ENCODE measurements at places on chromosomes 7 and 10. TPM values are rescaled to one million over a fixed set of nuclear protein-coding genes. Genes with fewer than 3 reads are reported as not detected.

The ZNF467 gene
- not detected for total RNA-seq

The LIPK gene
- total RNA-seq: not detected

The ARHGEF35 gene
- 3.6 TPM for total RNA-seq

The GIMAP5 gene
- total RNA-seq: 46.7 TPM

The CALN1 gene
- total RNA-seq: not detected

The NPFFR1 gene
- total RNA-seq: not detected

The SLC18A3 gene
- total RNA-seq: 0.32 TPM

The NANOS1 gene
- 0.90 TPM for total RNA-seq

DNA sequence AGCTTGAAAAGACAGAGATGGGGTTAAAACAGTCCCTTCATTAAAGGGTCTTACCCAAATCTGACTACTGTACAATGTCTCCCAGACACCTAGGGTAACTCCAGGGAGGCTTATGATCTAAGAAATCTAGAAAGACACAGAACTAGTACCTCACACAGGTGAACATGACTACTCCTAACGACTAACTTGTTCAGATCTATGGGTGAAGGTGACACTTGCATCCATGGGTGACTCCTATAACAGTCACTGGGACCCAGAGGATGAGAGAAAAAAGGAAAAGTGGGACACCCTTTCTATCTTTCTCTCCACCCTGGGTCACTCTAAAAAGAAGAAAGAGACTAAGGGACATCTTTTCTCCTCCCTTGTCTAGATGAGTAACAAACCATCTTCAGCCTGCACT lies 19.2 kb downstream of the AKR1C8 start:
- H3K36me3 ChIP-seq: peaks cover 3% of the 10 kb centered on the region
- DNase-seq: no peak
- H3K4me1 ChIP-seq: peaks cover 7% of the 10 kb centered on the region
- H3K27me3 ChIP-seq: no peaks in the 10 kb centered on the region

- H3K4me1 ChIP-seq: peaks cover 4% of the 10 kb centered on the region
- no peak overlapping the region for H3K27ac ChIP-seq
- no peaks in the 10 kb centered on the region for H3K36me3 ChIP-seq
- H3K27me3 ChIP-seq: peaks cover 7% of the 10 kb centered on the region
Measured at GRCh38 chr10:69866246-69866687, 64.6 kb downstream of the COL13A1 start.

DNA sequence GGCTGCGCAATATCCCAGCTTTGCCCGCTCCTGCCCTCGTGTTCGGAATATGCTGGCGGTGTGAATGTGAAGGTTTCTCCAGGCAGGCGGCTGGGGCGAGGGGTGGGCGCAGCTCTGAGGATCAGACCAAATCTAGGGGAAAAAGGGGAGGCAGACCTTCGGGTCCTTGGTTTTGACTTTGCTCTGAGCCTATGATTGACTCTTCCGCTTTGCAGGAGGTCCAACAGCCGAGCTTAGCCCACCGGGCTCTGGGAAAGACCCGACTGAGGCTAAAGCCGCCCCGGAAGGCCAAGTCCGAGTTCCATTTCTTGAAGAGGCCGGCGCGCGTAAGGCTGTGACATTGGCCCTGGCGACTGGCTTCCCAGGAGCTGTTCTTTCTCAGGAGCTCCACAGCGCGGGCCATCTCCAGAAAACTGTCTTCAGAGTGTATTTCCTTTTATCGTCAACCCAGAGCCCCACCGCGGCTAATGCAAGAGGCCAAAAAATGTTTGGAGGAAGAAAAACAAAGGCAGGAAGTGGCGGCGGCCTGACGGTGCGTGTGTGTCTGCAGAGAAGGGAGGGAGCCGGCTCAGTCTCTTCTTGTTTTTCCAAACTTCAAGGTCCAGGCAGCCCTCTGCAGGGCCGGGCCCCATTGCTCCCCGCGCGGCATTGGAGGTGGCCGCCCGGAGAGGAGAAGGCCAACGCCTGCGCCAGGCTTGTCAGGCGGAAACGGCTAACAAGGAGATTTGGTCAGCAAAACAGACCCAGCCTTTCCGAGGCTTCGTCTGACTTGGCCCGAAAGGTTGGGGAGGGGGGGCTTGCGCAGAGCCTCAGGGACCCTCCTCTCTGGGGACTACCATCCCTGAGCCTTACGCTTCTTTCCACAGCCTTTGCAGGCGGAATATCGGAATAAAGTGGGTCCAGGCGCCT lies 3.6 kb upstream of the HOXA11 start:
- H3K36me3 ChIP-seq: no peaks in the 10 kb centered on the region
- peak overlapping the region; percentile 42 for H3K4me3 ChIP-seq
- peaks cover 14% of the 10 kb centered on the region for H3K4me1 ChIP-seq
- peaks cover 87% of the 10 kb centered on the region for H3K27me3 ChIP-seq

DNA sequence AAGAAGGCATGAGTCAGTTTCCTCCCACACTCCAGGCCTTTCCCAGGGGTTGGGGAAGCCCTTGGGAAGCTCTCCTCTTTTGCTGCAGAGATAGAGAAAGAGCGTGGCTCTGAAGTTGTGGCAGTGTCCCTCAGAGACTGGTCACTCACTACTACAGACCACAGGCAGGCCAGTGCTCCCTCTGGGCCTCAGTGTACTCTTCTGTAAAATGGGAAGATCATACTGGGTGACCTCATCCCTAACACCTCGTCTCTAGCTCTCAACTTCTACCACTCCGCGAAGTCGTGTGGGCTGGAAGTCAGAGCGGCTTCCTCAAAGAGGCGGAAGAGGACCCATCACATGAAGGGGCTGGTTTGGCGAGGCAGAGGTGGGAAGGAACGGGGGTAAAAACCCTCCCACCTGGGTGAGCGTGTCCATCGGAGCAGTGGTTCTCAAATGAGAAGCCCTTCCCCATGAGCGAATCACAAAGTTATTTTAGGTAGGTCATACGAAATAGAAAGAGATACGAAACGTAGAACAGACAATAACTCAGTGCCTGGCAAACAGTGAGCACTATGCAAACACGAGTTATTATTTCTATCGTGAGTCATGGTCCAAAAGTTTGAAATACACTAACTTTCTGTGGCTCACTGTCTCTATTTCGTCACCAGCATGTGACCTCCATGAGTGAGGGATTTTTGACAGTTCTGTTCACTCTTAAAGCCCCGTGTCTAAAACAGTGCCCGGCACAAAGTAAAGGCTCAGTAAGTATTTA lies 32.7 kb downstream of the PRKAG2 start:
- H3K36me3 ChIP-seq: no peaks in the 10 kb centered on the region
- no peak overlapping the region for H3K27ac ChIP-seq
- no peaks in the 10 kb centered on the region for H3K27me3 ChIP-seq
- no peak overlapping the region for H3K4me3 ChIP-seq
- H3K4me1 ChIP-seq: peaks cover 3% of the 10 kb centered on the region
- no peak for DNase-seq

GRCh38 chr7:22563032-22563501 lies 63.1 kb upstream of the STEAP1B start:
- peak overlapping the region; percentile 62 for H3K4me3 ChIP-seq
- H3K4me1 ChIP-seq: peaks cover 52% of the 10 kb centered on the region
- H3K27me3 ChIP-seq: peaks cover 28% of the 10 kb centered on the region
- DNase-seq: no peak

- H3K4me3 ChIP-seq: no peak overlapping the region
- no peaks in the 10 kb centered on the region for H3K27me3 ChIP-seq
- H3K36me3 ChIP-seq: no peaks in the 10 kb centered on the region
- H3K27ac ChIP-seq: no peak overlapping the region
Measured at GRCh38 chr7:47327698-47328391, 254.1 kb downstream of the TNS3 start.

DNA sequence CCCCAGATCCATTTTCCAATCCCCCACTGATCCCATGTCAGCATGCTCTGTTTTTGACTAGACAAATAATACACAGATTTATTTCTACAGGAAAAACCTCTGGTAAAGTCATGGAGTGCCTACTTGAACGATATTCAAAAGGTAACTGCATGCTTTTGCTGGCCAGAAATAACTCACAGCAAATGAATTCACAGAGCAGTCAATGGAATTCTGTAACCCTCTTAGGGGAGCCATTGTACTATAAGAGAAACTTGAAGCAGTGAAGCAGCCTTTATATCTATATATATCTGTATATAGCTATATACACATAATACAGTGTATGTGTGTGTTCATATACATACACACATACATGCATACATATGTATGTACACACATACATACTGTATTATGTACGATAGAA lies 29.0 kb upstream of the MEOX2 start:
- no peaks in the 10 kb centered on the region for H3K36me3 ChIP-seq
- no peaks in the 10 kb centered on the region for H3K27me3 ChIP-seq
- H3K4me3 ChIP-seq: no peak overlapping the region
- H3K27ac ChIP-seq: no peak overlapping the region

GRCh38 chr7:150986099-150986512 lies 4.7 kb upstream of the NOS3 start:
- H3K4me1 ChIP-seq: peaks cover 12% of the 10 kb centered on the region
- H3K36me3 ChIP-seq: no peaks in the 10 kb centered on the region
- no peak overlapping the region for H3K4me3 ChIP-seq
- no peak overlapping the region for H3K27ac ChIP-seq
- peaks cover 46% of the 10 kb centered on the region for H3K27me3 ChIP-seq

DNA sequence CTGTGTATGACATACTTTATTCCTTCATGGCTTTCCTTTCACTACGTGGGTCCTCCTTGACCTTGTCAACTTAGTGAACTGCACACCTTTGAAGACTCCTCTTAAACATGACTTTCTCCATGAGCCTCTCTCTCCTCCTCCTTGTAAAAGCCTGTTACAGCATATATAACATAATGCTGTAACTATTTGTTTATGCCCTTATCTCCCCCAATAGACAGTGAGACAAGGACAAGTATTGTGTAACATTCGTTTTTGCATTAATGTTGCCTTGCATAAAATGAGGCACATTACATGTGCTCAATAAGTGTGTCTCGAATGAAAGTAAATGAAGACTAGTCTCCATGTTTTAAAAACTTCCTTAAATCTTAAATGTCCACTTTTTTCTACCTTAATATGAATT lies 4.3 kb upstream of the LAMB1 start:
- no peaks in the 10 kb centered on the region for H3K36me3 ChIP-seq
- no peak overlapping the region for H3K27ac ChIP-seq
- no peak overlapping the region for H3K4me3 ChIP-seq

DNA sequence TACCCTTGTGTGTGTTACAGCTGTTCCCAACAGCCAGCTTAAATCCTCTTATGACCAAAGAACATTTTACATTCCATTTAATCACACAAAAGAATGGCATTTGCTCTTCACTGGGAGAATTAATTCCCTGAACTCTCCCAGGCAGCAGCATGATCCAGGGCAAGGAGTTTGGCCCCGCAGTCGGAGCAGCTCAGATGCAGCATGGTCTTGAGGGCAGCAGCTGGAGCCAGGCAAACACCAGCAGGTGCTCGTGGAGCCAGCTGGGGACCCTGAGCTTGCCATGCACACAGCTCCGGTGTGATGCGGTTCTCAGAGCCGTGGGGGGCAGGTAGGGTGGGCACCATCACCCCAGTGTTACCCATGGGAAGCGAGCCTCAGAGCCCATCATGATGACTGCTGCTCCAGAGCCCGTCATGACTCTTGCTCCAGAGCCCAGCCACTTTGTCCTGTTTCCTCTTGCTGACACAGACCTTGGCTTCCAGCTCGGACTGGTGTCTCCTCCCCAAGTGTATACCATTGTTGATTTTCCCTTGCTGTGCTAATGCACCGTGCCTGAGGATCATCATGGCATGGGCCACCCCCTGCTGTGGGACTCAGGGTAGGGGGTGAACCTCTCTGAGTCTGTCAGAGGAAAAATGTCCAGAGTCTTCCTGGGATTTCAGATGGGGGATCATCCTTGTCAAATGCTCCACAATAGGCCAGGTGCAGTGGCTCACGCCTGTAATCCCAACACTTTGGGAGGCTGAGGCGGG lies 75.8 kb downstream of the ZRANB1 start:
- no peak overlapping the region for H3K27ac ChIP-seq
- H3K36me3 ChIP-seq: no peaks in the 10 kb centered on the region
- peaks cover 19% of the 10 kb centered on the region for H3K27me3 ChIP-seq
- H3K4me1 ChIP-seq: peaks cover 9% of the 10 kb centered on the region
- DNase-seq: no peak

DNA sequence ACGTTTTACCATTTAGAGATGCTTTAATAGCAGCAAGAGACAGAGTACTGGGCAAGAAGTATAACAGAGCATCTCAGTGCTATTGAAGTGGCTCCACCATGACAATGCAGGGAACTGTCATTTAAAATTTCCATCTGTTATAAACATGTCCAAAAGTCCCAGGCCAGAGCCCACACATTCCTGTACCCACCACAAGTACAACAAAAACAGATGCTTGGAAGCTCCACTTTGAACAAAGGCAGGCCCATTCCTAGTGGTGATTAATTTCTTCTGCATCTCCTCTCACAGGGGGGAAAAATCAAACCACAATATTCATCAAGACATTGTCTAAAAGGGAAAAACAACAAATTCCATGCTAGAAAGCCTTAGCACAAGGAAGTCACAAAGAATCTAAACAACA lies 627.9 kb downstream of the PARD3 start:
- H3K27ac ChIP-seq: no peak overlapping the region
- H3K4me3 ChIP-seq: no peak overlapping the region
- no peak for DNase-seq
- H3K27me3 ChIP-seq: no peaks in the 10 kb centered on the region
- no peaks in the 10 kb centered on the region for H3K4me1 ChIP-seq

DNA sequence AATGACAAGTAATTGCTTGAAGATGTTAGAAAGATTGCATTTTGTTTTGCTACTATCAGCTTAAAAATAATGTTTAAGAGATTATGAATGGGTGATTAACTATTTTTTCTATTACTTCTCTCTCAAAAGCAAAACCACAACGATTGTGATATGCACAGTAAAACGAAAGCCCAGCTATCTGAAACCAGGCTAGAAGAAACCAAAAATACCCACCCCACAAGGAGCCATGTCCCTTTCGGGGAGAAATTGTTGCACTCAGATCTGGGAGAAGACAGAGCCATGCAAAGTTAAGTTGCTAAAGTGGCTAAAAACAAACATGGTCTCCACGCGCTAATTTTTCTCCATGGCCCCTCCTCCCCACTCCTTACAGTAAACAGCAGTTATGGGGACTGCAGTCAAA lies 173.6 kb downstream of the RPS24 start:
- no peaks in the 10 kb centered on the region for H3K36me3 ChIP-seq
- peaks cover 8% of the 10 kb centered on the region for H3K4me1 ChIP-seq
- H3K27ac ChIP-seq: no peak overlapping the region
- no peak overlapping the region for H3K4me3 ChIP-seq

DNA sequence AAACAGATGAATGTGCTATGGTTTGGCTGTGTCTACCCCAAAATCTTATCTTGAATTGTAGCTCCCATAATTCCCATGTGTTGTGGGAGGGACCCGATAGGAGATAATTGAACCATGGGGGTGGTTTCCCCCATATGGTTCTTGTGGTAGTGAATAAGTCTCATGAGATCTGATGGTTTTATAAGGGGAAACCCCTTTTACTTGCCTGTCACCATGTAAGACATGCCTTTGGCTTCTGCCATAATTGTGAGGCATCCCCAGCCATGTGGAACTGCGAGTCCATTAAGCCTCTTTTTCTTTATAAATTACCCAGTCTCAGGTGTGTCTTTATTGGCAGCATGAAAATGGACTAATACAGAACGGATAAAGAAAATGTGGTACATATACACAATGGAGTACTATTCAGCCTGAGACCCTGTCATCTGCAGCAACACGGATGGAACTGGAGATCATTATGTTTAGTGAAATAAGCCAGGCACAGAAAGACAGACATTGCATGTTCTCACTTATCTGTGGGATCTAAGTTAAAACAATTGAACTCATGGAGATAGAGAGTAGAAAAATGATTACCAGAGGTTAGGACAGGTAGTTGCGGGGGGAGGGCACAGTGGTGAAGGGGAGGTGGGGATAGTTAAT lies 587.6 kb upstream of the NRP1 start:
- H3K27ac ChIP-seq: no peak overlapping the region
- no peak for DNase-seq
- no peaks in the 10 kb centered on the region for H3K4me1 ChIP-seq
- H3K27me3 ChIP-seq: no peaks in the 10 kb centered on the region
- no peaks in the 10 kb centered on the region for H3K36me3 ChIP-seq

- no peaks in the 10 kb centered on the region for H3K27me3 ChIP-seq
- H3K4me3 ChIP-seq: no peak overlapping the region
- no peak overlapping the region for H3K27ac ChIP-seq
- peaks cover 42% of the 10 kb centered on the region for H3K36me3 ChIP-seq
Measured at GRCh38 chr10:26556748-26557640, 118.9 kb downstream of the APBB1IP start.

Measured in activated T-helper 2 cell treated with anti-CD3 and anti-CD28 coated beads, Interferon-gamma antibody, Interleukin-2, Interleukin-4, amounts not matched to agents 10 μg/mL and 5 μg/mL and 100 μg/mL, durations not matched to agents 14 hours and 24 hours and 36 hours (primary cell).